Activated T-cell treated with anti-CD3 and anti-CD28 coated beads, Interleukin-2, amount 50 U/mL, for 48 hours (primary cell): ENCODE measurements at places on chromosomes 7 and 10.

- DNase-seq: no peak
Observed at GRCh38 chr10:132134241-132135052, 52.3 kb upstream of the DPYSL4 start.

GRCh38 chr10:112958275-112958995 lies 8.4 kb downstream of the TCF7L2 start:
- no peak for DNase-seq

- DNase-seq: no peak
Observed at GRCh38 chr10:36903040-36903439, 222.4 kb upstream of the ANKRD30A start.

GRCh38 chr7:97025983-97026714 lies 1.5 kb upstream of the DLX5 start:
- DNase-seq: peak; percentile 48

GRCh38 chr7:152085131-152085530 lies 59.7 kb downstream of the GALNT11 start:
- DNase-seq: no peak

GRCh38 chr10:88755753-88756152 lies 4.1 kb upstream of the LIPN start:
- no peak for DNase-seq

DNA sequence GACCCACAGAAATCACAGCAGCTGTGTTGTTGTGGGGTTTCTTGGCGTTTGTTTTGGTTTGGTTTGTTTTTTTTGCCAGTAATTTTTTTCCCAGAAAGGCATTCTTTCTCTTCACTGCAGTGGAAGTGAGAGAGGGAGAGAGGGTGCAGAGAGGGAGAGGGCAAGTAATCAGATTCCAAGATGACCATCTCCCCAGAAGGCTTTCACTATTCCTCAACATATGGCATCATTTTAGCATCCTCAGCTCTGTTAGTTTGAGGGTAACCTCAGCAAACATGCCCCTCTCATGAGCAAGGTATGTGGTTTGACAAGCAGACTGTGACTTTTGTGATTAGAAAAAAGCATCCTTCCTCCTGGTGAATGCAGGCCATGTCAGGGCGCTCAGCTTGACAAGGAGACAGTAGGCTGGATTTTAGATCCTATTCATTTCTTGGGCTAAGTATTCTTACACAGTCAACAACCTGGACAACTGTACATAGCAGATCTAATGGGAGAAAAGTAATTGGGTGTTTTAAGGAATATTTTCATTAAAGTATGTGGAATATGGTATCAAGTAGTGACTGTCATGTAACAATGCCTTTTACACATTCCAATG lies 86.3 kb upstream of the PIK3CG start:
- no peak for DNase-seq
